Hepatocyte (in vitro differentiated cells): ENCODE measurements at places on chromosomes 3 and 15.
A peak's percentile ranks its signal among the peaks of the same experiment; 100 is the strongest.

- no peak for DNase-seq
Measured at GRCh38 chr3:141333836-141334626, 34.3 kb upstream of the ZBTB38 start.

DNA sequence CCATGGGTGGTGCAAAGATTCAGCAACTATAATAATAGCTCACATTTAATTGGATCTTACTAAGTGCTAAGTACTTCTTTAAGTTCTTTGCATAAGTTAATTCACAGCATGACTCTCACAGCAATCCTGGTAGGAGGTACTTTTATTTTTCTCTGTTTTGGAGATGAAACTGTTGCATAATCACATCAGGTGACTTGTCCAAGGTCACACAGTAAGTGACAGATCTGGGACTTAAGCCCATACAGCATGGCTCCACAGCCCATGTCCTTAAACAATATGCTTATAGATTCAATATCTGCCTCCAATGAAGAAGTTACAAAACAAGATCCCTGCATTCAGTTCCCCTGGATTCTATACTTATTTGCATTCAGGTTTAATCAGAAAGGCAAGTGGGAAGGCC lies 171.8 kb downstream of the CNTN3 start:
- DNase-seq: no peak

GRCh38 chr3:58242340-58242739 lies 4.7 kb downstream of the ABHD6 start:
- DNase-seq: no peak

DNA sequence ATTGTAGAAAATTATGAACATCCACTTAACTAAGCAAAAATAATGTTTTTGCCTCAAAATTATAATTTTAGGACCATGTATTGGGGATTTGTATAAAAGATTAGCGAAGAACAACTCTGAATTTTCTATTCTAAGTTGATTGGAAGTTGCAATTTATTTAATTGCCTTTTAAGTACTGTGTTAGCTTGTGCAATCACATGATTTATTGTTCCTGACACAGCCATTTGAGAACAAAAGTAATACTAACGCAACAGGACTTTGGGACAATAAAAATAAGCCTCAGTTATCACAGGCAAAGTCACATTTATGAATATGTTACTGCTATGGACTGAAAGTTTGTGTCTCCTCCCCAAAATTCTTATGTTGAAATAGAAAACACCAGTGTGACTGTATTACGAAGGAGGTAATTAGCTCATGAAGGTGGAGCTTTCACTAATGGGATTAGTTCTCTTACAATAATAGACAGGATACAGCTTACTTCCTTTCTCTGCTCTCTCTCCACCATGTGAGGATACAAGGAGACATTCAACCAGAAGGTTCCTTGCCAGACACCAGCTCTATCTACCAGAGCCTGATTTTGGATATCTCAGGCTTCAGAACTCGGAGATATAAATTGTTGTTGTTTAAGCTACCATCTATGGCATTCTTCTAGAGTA lies 745.9 kb downstream of the ZBBX start:
- no peak for DNase-seq

DNA sequence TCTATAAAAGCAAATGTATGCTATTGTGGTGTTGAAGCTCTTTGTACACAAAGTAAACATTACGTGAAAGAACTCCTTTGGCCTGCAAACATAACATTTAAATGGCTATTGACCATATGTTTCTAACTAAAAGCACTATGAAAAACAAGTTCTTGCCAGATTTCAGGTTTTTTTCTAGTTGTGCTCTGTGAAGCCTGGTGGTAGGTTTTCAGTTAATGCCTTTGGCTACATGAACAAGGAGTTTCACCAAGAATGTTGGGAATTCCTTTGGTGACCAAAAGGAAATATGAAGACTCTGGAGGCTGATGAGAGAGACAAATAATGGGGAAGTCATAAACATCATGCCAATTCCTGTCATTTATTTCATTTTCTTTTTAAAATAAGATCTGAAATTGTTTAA lies 66.0 kb downstream of the RBMS3 start:
- peak; percentile 29 for DNase-seq
